Glutamatergic neuron (in vitro differentiated cells): ENCODE measurements at places on chromosomes 11 and 22.

DNA sequence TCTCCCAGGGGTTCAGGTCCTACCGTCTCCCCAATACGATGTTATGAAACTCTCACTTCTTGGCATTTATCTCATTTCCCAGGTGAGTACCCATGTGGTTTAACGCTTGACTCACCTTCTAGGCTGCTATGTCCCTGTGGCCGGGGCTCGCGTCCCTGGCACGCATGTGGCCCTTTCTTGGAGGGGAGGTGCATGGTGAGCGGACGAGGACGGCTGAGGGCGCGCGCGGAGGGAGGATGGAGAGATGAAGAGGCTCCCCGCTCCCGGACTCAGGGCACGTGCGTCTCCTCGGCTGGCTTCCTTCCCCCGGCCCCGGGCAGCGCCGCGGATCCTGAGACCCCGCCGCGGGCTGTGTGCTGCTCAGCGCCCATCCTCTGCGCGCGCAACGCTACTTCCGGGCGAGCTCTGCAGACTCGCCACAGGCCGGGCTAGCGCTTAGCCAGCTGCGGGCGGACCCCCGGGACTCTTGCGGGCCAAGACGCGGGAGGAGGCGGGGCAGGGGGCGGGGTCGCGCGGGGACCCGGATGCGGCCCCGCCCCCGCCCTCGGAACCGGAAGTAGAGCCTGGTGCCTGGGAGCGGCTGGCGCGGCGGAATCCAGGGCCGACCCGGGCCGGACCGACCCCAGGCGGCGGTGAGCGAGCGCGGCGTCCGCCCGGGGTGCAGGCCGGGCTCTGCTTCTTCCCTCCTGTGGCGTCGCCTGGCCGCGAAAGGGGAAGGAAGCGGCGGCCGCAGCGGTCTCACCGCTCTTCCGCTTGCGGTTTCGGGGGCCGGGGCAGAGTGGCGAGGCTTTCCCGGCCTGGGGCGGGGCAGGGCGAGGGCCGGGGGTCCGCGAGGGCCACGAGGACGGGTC, at the start of gene CTTN:
CTTN (plus strand) TSS at position 547 of the 851 bp plus-strand sequence. CDS start 8,769 bp downstream, outside the sequence.
- peak within 1 kb of the TSS; percentile 92 for H3K4me3 ChIP-seq
- H3K27me3 ChIP-seq: peaks cover 5% of the 10 kb centered on the region
- H3K4me1 ChIP-seq: peaks cover 16% of the 10 kb centered on the region
- peak within 1 kb of the TSS; percentile 89 for H3K27ac ChIP-seq
- peak; percentile 99 for DNase-seq

GRCh38 chr22:46907241-46908215, 145.1 kb downstream of the TBC1D22A start:
- peaks cover 4% of the 10 kb centered on the region for H3K27me3 ChIP-seq
- H3K27ac ChIP-seq: no peak overlapping the region
- no peak overlapping the region for H3K4me3 ChIP-seq
- no peak for DNase-seq
- no peaks in the 10 kb centered on the region for H3K36me3 ChIP-seq
- H3K4me1 ChIP-seq: peaks cover 6% of the 10 kb centered on the region

DNA sequence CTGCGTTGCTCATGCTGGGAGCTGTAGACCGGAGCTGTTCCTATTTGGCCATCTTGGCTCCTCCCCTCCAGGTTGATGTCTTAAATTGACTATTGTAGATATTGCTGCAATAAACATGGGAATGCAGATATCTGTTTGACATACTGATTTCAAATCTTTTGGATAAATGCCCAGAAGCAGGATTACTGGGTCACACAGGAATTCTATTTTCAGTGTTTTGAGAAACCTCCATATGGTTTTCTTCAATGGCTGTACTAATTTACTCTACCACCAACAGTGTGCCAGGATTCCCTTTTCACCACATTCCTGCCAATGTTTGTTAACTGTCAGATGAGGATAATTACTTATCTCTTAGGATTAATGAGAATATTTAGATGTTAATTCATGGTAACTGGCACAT, 467.0 kb downstream of the LUZP2 start:
- no peaks in the 10 kb centered on the region for H3K27me3 ChIP-seq
- no peak overlapping the region for H3K4me3 ChIP-seq
- no peak for DNase-seq
- H3K4me1 ChIP-seq: no peaks in the 10 kb centered on the region
- H3K27ac ChIP-seq: no peak overlapping the region

- no peak for DNase-seq
- peaks cover 9% of the 10 kb centered on the region for H3K36me3 ChIP-seq
- no peak overlapping the region for H3K27ac ChIP-seq
- peaks cover 15% of the 10 kb centered on the region for H3K4me1 ChIP-seq
- H3K4me3 ChIP-seq: no peak overlapping the region
- peaks cover 18% of the 10 kb centered on the region for H3K27me3 ChIP-seq
Observed at GRCh38 chr11:11963067-11963466, 45.4 kb downstream of the DKK3 start.

DNA sequence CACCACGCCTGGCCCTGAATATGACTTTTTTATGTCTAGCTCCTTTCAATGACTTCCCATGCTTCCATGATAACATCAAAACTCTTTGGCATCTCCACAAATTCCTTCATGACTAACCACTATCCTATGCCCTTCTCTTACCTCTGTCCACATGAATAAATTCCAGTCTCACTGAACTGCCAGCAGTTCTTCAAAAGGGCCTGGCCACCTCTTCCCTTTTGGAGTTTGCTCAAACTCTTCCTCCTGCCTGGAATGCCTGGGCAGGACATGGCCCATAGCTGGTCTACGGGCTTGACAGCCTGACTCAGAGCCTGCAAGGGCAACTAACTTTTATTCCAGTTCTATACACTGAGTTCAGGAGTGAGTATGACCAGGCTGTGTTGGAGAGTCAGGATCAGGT, 41.8 kb upstream of the ZBTB16 start:
- H3K36me3 ChIP-seq: no peaks in the 10 kb centered on the region
- no peak overlapping the region for H3K4me3 ChIP-seq
- no peaks in the 10 kb centered on the region for H3K4me1 ChIP-seq

- H3K27ac ChIP-seq: no peak overlapping the region
- H3K36me3 ChIP-seq: no peaks in the 10 kb centered on the region
- H3K4me1 ChIP-seq: no peaks in the 10 kb centered on the region
- no peak for DNase-seq
- H3K27me3 ChIP-seq: no peaks in the 10 kb centered on the region
- no peak overlapping the region for H3K4me3 ChIP-seq
Observed at GRCh38 chr11:74506823-74507222, 13.3 kb upstream of the LIPT2 start.

DNA sequence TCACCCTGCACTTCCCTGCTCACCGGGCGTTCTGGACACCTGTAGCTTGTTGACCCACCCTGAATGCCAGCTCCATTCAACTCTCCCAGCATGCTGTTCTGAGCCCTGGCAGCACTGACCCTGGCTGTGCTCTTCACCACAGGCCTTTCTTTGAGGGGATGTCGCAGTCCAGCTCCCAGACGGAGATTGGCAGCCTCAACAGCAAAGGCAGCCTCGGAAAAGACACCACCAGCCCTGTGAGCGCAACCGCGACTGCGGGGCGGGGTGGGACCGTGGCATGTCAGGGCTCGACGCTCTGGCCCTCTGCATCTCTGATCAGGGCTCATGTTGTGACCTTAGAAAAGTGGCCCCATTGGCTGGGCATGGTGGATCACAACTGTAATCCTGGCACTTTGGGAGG, 47.4 kb upstream of the RAB1B start:
- no peak overlapping the region for H3K27ac ChIP-seq
- H3K36me3 ChIP-seq: peaks cover 15% of the 10 kb centered on the region
- H3K4me1 ChIP-seq: peaks cover 18% of the 10 kb centered on the region
- H3K27me3 ChIP-seq: peaks cover 6% of the 10 kb centered on the region
- no peak overlapping the region for H3K4me3 ChIP-seq
- no peak for DNase-seq
